H4 (cell line): ENCODE measurements at places on chromosomes 5 and 9.

GRCh38 chr5:175599210-175599609 is 58.7 kb upstream of the HRH2 start:
- DNase-seq, result no peak

GRCh38 chr5:104241046-104241445 is 678.5 kb upstream of the NUDT12 start:
- no peak for DNase-seq

GRCh38 chr9:114856215-114856941 is 50.5 kb upstream of the TNFSF15 start:
- DNase-seq, result no peak

DNA sequence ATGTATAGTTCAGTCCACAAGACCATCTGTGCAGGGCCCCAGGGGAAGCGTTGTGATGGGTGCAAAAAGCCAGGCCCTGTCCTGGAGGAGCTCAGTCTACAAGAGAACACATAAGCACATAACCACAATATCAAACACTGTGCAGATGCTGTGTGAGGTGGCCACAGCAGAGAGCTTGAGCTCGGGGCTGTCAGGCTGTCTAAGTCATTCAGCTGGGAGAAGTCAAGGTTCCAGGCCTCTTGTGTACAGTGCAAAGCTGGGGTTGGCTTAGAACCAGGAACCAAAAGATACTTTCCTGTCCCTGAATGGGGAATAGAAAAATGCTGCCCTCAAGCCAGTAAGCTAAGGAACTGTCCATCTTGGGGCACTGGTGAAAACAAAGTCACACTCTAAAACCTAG is 75.0 kb downstream of the PRDM6 start:
- peak; percentile 31 for DNase-seq

DNA sequence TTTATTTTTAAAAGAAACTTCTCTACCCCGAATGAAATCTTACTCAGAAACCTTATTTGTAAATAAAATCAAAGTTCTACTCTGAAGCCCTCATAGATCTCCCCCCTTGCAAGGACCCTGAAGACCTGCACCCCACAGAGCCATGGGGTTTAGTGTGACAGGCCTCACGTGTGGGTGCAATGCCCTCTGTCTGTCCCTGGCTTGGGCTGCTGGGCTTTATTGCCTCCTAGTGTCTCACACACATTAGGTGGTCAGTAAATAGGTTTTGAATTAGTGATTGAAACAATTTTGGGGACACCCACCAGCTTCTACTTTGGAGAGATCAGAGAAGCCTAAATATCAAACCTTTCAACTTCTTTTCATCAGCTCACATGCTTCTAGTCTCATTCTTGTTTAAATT is 403.7 kb downstream of the KDM4C start:
- DNase-seq, result no peak

GRCh38 chr9:127829205-127829906 is 25.1 kb downstream of the ENG start:
- no peak for DNase-seq

- DNase-seq, result no peak
These were observed 109.2 kb upstream of the SHB start for GRCh38 chr9:38178237-38178636.

DNA sequence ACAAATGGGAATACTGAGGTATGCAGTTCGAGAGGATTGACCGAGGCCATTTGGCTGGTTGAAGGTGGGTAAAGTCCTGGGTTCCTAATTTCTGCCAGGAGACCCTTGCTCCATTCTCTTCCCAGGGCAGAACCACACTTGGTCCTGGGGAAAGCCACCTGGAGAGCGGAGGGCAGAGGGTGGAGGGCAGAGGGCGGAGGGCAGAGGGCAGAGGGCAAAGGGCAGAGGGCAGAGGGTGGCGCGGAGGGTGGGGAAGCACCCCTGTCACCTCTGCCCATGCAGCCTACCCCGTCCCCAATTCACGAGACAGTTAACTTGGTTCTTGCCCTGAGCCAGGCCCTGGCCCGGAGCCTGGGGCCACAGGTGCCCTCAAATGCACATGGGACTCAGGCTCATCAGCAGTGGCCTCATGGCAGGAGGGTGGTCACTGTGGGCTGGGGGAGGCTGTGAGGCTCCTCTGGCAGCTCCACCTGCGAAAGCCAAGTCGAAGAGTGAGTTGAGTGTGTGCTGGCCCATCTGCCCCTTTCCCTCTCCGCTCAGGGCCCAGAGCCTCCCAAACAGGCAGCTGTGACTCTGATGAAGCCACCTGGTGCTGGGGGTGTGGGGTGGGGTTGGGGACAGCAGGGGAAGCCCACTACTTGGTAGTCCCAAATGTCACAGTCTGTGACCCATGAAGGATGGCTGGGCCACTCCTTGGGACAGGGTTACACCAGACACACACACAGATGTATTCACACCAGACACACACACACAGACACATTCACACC is 28.0 kb upstream of the FCN1 start:
- no peak for DNase-seq

GRCh38 chr9:125534971-125535701 is 171.9 kb downstream of the MAPKAP1 start:
- no peak for DNase-seq
